ENCODE measurements at places on chromosomes 11 and 22.

- DNase-seq = no peak
Observed at GRCh38 chr11:91698845-91699244, 525.8 kb upstream of the FAT3 start.

GRCh38 chr22:44743804-44744211, 8.6 kb upstream of the ARHGAP8 start:
- no peak for DNase-seq

DNA sequence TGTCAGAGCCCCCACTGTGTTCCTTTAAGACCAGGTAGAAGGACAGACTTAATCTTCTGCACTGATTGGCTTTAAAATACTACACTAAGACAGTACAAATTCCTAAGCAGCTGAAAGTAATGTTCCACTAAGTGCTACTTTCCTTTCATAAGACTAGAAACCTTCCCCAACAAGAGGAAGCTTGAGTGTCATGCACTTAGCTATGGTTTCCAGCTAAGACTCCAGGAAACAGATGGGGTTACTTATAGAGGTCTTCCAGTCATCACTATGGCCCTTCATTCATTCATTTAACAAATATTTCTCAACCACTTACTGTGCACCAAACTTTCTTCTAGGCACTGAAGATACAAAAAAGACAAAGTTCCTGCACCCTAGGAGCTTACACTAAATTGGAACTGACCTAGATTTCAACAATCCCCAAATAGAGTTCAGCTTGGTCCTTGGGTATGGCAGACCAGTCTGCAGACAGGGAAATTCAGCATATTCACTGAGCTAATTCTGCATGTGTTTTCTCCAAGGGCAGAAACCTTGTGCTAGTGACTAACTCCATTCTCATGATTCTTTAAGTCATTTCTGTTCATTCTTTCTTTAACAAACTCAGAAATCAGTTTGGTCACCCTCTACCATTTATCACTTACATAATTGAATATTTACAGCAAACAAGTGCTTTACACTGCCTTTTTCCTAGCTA, 178.4 kb upstream of the MTNR1B start:
- DNase-seq = no peak

- no peak for DNase-seq
Observed at GRCh38 chr11:19253153-19253745, 12.5 kb upstream of the E2F8 start.

DNA sequence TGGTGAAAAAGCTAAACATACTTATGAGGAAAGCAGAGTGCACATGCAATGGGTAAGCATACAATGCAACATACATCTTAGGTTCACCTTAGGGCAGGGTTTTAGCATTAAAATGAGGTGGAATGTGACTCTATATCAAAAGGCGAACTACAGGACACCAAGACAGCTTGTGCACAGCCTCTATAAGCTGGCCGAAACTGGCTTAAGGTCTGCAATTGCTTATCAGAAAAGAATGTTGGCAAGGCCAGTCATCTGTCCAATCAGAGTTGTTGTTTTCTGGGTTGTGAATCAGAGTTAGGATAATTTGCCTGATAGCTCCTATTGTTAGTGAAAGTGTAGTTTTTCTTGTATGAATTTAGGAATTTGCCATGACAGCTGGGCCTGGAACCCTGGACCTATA, 76.5 kb downstream of the LRRC4C start:
- DNase-seq = no peak

- no peak for DNase-seq
Observed at GRCh38 chr11:30192620-30193019, 38.2 kb upstream of the FSHB start.

DNA sequence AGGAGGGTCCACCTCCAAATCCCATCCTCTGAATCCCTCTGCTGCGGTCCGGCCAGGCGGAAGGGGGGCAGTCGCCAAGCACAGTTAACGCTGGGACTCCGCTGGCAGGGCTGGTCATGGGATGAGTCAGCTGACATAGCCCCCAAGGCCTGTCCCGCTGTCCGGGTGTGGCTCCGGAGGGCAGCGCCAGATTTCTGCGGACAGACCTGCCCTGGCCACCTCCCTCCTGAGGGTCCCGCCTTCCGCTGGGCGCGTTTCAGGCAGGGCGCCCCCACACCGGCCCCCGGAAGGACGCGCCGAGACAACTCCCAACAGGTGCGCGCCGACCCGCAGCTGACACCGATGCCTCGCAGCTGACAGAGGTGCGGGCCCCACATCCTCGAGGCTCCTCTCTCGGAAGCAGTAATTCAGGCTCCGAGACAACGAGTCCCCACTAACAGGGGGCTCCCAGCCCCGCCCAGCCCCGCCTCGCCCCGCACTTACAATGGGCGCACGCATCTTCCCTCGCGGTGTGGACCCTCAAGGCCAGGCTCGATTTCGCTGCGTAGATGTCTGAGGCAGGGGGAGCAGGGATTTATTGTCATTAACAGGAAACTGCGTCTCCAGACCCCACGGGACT, 607 bp downstream of the PLAAT3 start:
- no peak for DNase-seq

DNA sequence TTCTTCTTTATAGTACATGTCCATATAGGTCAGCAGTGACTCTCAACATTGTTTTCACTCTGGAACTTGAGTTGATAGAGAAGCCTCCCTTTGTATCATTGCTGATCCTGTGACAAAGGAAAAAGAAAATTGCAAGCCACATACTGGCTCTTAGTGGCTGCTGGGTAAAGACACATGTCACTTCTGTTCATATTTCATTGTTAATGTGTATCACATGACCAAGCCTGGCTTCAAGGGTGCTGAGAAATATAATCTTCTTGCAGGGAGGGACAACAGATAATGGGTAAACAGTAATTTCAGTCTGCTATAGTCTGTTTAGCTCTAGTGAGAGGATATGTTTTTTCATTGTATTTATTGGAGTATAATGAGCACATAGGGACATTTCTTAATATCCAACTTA, 173.3 kb downstream of the PGR start:
- no peak for DNase-seq

DNA sequence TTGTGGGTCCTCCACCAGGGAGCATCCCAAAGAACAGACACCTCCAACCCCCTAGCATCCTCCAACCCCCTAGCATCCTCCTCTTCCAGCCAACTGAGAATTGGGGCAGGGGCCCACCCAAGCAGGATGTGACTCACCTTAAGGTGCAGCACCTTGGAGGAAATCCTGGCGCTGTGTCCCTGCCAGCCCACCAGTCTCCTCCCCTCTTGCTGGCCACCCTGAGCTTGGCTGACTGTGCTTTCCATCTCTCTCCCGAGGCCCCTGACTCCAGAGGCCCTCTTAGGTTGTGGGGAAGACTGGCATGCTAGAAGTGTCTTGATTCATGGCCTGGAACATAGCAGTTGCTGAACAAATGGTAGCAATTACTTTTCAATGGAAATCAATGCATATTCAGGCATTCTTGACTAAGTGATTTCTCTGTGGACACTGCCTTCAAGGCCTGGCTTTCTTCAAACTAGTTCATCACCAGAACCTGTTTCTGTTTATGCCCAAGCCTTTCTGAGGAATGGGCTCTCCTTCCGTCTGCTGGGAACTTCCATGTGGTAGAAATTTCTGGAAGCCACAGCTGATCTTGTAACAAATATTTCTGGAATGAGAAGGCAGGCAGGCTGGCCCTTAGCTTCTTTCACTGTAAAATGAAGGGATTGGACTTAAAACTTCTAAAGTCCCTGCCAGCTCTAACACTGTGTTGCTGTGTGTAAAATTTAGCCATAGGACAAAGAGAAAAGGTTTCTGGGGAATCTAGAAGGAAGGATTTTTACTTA, 60.5 kb downstream of the CEP164 start:
- no peak for DNase-seq

- no peak for DNase-seq
Observed at GRCh38 chr11:83007909-83008580, 63.7 kb downstream of the RAB30 start.

GRCh38 chr11:125496529-125496857, 428 bp upstream of the FEZ1 start:
- no peak for DNase-seq

- DNase-seq = no peak
Observed at GRCh38 chr11:75505916-75506692, 19.6 kb downstream of the GDPD5 start.

DNA sequence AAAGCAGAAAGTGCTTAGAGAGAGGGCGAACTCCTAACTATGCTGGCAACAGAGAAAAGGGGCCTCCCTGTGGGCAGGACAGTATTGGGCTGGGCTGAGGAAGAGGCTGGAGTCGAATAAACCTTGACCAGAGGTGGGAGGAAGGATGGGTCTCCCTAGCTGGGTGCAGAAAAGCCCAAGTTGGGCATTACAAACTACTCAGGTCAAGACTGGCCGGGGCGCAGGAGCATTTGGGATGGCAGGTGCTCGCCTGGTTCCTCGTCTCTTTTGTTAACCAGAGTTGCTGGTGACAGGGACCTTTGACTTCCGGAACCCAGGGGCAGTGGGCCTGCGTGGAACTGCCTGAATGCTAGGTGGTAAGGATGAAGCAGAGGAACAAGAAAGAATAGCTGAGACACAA, 80.3 kb upstream of the SHISAL1 start:
- DNase-seq = no peak

DNA sequence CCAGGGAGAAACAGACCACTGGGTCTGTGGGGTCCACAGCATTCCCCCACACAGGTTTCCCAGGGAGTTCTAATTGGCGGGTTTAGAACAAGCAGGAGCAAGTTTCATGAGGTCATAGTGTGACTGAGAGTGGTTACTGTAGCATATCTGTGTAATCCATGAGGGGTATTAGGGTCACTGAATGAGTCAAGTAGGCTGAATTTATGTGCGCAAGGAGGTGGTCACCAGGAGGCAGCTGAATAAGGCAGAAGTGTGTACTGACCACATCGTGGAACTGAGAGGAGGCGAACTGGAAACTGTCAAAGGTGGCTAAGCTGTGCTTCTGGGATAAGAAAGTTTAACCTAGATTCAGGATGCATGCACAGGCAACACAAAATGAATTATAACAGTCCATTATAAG, 876.0 kb downstream of the METTL15 start:
- no peak for DNase-seq

DNA sequence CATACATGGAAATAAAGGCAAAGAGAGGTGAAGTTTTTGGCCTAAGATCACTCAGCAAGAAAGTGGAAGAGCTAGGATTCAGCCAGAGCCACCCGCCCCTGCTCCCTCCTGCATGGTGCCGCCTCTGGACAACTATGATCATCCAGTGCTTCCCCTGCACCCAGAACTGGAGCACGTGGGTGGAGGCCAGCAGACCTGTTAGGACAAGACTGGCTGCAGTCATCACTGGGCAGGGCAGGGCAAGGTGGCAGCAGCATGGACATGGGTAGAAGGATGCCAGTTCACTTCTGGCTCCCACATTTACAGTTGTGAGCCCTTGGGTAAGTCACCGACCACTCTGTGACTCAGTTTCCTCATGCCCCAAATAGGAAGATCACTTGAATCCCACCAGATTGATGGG, 131.0 kb downstream of the FBXO7 start:
- no peak for DNase-seq

GRCh38 chr22:41831383-41831782, 1.5 kb upstream of the SREBF2 start:
- no peak for DNase-seq

- no peak for DNase-seq
Observed at GRCh38 chr11:115931548-115932083, 427.4 kb upstream of the CADM1 start.

DNA sequence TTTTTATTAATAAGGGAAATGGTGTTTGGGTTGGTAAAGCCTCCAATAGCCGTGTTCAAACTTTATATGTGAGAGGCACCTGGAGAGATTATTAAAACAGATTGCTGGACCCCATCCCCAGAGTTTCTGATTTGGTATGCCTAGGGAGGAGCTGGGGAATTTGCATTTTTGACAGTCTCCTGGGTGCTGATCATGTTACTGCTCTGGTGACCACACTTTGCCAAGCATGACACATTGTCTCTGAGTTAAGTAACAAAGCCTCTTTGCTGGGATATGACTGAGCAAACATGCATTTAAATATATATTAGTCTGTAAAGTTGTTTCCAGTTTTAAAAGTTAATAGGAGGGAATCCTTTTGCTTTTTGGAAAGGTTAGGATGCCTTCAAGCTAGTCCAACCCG, 140.4 kb downstream of the NAV2 start:
- no peak for DNase-seq
